Stimulated activated CD4-positive, alpha-beta T cell treated with anti-CD3 and anti-CD28 coated beads, Interleukin-4, amount 100 ng/mL, for 24 hours (primary cell): ENCODE measurements at places on chromosomes 2 and 18.

DNA sequence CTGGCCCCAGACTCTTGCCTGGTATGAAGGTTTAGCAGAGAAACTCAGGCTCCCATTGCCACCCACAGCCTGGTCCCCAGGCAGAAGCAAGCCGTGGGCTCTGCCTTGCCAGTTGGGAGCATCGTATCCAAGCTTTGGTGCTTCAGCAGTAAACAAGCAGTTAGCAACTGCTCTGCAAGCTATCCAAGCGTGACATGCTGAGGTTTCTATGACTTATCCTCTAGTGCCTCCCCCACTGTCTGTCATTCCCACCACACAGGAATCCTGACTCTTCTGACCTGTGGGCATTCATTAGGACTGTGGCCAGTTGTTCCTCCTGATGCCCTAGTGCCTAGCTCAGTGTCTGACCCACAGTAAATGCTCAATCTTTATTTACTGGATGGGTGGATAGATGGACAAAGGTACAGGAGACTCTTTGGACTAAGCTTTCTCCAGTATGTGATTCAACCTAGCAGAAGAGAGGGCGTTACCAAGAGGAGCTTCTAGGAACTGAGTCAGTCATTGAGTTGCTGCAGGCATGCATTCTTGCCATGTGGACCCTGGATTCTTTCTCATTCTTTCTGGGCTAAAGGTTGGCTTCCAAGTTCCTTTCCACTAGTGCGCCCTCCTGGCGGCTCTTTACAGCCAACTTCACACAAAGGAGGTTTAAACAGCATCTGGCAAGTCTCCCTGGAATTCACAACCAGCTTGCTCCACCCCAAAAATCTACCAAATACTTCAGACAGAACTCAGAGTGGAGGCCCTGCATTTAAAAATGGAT lies 40.6 kb upstream of the MRPL19 start:
- DNase-seq, result no peak

- no peak for DNase-seq
These were observed 87.4 kb downstream of the MYO5B start for GRCh38 chr18:50107468-50107977.

GRCh38 chr2:216195565-216196029 lies 86.4 kb downstream of the XRCC5 start:
- peak; percentile 36 for DNase-seq

DNA sequence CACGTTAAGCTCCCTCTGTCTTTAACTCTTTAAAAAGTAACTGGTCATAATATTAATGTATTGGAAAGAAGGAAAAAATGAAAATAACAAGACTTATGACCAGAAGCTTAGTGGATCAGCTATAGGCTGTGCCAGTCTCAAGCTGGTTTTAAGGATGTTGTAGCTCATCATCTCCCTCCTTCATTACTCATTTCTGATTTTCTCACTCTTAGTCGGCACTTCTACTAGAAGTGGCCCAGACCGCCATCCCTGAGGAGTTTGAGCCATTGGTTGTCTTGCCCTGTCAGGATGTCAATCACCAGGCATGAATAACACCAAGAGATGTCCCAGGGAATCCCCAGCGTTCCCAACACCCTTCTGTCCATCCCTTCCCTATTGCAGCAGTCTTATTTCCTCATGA lies 151.5 kb downstream of the ASXL3 start:
- no peak for DNase-seq

DNA sequence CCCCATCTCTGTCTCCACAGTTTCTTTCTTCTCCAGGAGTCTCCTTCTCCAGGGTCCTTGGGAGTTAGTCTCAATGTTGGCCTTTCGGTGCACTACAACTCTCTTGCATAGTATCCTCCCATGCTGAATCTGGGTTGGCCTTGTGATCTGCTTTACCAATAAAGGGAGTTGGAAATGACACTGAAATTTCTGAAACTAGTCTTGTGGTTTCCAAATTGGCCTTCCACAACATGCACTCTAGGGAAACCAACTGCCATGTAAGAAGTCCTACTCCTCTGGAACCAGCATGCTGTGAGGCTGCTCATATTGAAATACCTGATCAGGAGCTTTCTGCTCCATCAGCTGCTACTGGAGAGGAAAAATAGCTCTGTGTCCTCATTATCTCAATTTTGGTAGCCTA lies 9.9 kb upstream of the ABHD3 start:
- no peak for DNase-seq

DNA sequence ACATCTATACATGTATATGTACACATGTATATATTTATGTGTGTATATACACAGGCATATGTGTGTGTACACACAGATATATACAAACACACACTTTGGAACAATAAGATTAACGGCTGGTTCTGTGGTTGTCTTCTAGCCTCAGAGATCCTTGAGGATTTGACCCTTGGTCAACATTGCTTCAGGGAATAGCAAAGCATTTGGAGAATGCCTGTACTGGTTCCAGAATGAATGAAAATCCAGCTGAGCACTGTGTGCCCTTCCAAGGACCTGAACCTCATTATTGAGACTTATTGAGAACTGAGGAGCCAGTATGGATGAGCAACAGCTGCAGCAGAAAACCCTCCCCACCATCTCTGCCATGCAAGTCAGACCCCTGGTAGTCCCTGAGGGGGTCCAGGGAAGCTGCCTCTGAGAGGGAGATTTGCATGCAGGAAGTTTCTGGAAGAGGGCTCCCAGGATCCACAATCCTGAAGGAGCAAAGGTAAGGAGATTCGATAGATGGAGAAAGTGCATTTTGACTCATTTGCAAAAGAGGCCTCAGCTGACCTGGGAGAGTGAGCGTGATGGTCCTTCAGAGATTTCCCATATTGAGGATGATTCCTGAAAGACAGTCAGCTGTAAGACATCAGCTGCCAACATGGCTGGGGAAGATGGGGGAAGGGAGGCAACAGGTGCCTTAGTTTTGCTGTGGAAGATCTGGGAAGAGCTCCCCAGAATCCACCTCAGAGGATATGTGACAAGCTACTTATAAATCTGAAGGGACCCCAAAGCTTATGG lies 166.6 kb upstream of the NCKAP5 start:
- no peak for DNase-seq
